ENCODE measurements at places on chromosomes 1 and 21. TPM values are rescaled to one million over a fixed set of nuclear protein-coding genes. Genes with fewer than 3 reads are reported as not detected.
A peak's percentile ranks its signal among the peaks of the same experiment; 100 is the strongest.

DNA sequence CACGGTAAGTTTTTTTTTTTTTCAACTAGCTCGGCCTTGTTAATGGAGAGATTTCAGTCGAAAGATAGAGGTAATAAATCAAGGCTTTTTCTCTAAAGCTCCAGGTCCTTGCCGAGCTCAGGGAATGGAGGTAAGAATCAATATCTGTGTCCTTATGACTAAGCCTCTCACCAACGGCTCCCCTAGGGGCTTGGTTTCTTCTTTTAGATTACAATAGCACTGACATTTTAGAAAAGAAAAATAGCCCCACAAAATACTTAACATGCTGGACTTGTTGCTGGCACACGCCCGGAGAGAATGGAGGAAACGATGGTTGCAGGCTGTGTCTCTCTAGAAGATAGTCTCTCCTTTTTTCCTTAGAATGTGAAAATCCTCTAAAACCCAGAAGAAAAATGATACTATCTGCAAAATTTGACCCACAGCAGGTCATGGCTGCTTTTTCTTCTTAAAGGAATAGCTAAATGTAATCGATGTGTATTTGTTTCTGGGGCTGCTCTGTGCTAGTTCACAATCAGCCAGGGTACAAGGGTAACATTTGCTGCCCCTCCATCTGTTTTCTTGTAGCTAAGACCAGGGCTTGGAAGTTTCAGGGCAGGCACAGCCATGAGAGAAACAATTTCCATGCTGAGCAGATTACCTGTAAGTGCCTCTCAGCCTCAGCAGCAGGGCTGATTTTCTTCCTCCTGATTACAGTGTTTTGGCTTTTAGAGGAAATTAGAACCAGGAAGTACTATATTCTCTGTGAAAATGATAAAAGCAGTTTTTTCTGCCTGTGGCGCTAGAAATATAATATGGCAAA lies 86.2 kb upstream of the GNG12 start:
- H3K27ac ChIP-seq, result no peak overlapping the region
- no peaks in the 10 kb centered on the region for H3K4me1 ChIP-seq
- no peak for DNase-seq
- no peak overlapping the region for H3K4me3 ChIP-seq

DNA sequence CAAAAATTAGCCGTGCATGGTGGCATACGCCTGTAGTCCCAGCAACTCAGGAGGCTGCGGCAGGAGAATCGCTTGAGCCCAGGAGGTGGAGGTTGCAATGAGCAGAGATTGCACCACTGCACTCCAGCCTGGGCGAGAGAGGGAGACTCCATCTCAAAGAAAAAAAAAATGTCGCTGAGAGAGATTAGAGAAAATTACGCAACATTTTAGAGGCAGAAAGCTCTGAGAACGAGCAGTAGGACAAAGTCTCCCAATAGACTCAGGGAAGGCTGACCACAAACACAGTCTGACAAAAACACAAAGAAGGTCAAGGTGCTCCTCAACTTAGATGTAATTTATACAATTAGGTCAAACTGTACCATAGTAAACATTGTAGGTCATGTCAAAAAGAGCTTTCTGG lies 367.6 kb upstream of the ZRANB2 start:
- no peaks in the 10 kb centered on the region for H3K4me1 ChIP-seq
- H3K27me3 ChIP-seq, result no peaks in the 10 kb centered on the region
- no peaks in the 10 kb centered on the region for H3K36me3 ChIP-seq
- H3K4me3 ChIP-seq, result no peak overlapping the region
- no peak for DNase-seq

- H3K27ac ChIP-seq, result no peak overlapping the region
- H3K27me3 ChIP-seq, result peaks cover 3% of the 10 kb centered on the region
- DNase-seq, result no peak
- H3K36me3 ChIP-seq, result no peaks in the 10 kb centered on the region
- no peak overlapping the region for H3K4me3 ChIP-seq
These were observed 50.1 kb downstream of the CRP start for GRCh38 chr1:159664247-159664646.

The DISC1 gene
- 18.0 TPM for total RNA-seq

GRCh38 chr1:47482786-47483185 lies 44.9 kb downstream of the FOXD2 start:
- H3K36me3 ChIP-seq, result no peaks in the 10 kb centered on the region
- H3K4me1 ChIP-seq, result no peaks in the 10 kb centered on the region
- peaks cover 5% of the 10 kb centered on the region for H3K27me3 ChIP-seq
- no peak overlapping the region for H3K27ac ChIP-seq

GRCh38 chr1:47629201-47629600 lies 191.4 kb downstream of the FOXD2 start:
- H3K36me3 ChIP-seq, result no peaks in the 10 kb centered on the region
- no peak overlapping the region for H3K27ac ChIP-seq
- DNase-seq, result no peak
- no peak overlapping the region for H3K4me3 ChIP-seq
- H3K4me1 ChIP-seq, result no peaks in the 10 kb centered on the region

- H3K27me3 ChIP-seq, result peaks cover 16% of the 10 kb centered on the region
- H3K36me3 ChIP-seq, result no peaks in the 10 kb centered on the region
- no peak overlapping the region for H3K27ac ChIP-seq
- H3K4me3 ChIP-seq, result peak overlapping the region; percentile 71
- DNase-seq, result no peak
- H3K4me1 ChIP-seq, result peaks cover 34% of the 10 kb centered on the region
These were observed 580 bp downstream of the DVL1 start for GRCh38 chr1:1348420-1349255.

- no peak overlapping the region for H3K27ac ChIP-seq
- DNase-seq, result no peak
- H3K36me3 ChIP-seq, result no peaks in the 10 kb centered on the region
- H3K4me3 ChIP-seq, result no peak overlapping the region
- no peaks in the 10 kb centered on the region for H3K4me1 ChIP-seq
These were observed 10.6 kb upstream of the GIPC2 start for GRCh38 chr1:78035121-78035520.

GRCh38 chr1:19436716-19437476 lies 48.4 kb downstream of the CAPZB start:
- no peak for DNase-seq
- peak overlapping the region; percentile 32 for H3K27ac ChIP-seq
- H3K4me1 ChIP-seq, result peaks cover 81% of the 10 kb centered on the region
- H3K27me3 ChIP-seq, result no peaks in the 10 kb centered on the region

GRCh38 chr1:240765732-240766363 lies 153.9 kb upstream of the GREM2 start:
- no peaks in the 10 kb centered on the region for H3K4me1 ChIP-seq
- H3K36me3 ChIP-seq, result no peaks in the 10 kb centered on the region
- DNase-seq, result no peak
- no peaks in the 10 kb centered on the region for H3K27me3 ChIP-seq
- H3K27ac ChIP-seq, result no peak overlapping the region
- H3K4me3 ChIP-seq, result no peak overlapping the region

- peaks cover 30% of the 10 kb centered on the region for H3K27me3 ChIP-seq
- H3K4me1 ChIP-seq, result peaks cover 36% of the 10 kb centered on the region
- peaks cover 56% of the 10 kb centered on the region for H3K36me3 ChIP-seq
These were observed 595 bp downstream of the GLUL start for GRCh38 chr1:182391028-182391361.

GRCh38 chr1:163440090-163440489 lies 118.3 kb downstream of the NUF2 start:
- no peaks in the 10 kb centered on the region for H3K36me3 ChIP-seq
- H3K4me1 ChIP-seq, result no peaks in the 10 kb centered on the region
- no peak for DNase-seq
- H3K27me3 ChIP-seq, result no peaks in the 10 kb centered on the region
- H3K27ac ChIP-seq, result no peak overlapping the region

DNA sequence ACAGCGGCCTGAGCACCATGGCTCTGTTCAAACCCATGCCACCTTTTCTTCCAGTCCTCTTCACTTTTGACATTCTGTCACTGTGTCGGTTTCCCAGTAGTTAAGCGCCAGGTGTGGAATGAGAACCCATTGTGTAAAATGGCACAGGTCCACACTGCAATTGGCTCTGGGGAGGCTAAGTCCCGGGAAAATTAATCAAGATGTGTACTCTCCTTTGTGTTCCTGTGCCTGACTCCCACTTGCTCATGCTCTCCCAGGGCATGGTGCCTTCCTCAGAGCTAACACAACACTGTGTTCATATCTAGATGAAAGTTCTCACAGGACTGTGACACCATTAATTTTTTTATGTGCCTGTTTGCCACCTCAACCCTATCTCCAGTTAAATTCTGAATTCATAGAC lies 59.0 kb upstream of the BTG3 start:
- no peaks in the 10 kb centered on the region for H3K36me3 ChIP-seq
- H3K27ac ChIP-seq, result no peak overlapping the region
- H3K4me3 ChIP-seq, result no peak overlapping the region
- H3K4me1 ChIP-seq, result no peaks in the 10 kb centered on the region
- peaks cover 2% of the 10 kb centered on the region for H3K27me3 ChIP-seq

The AQP10 gene
- not detected for total RNA-seq

The KRTAP22-1 gene
- total RNA-seq, result not detected

The KCNQ4 gene
- total RNA-seq, result 0.45 TPM

GRCh38 chr1:92817137-92817697 lies 14.6 kb upstream of the RPL5 start:
- H3K27ac ChIP-seq, result no peak overlapping the region
- no peaks in the 10 kb centered on the region for H3K4me1 ChIP-seq
- H3K4me3 ChIP-seq, result no peak overlapping the region
- no peak for DNase-seq
- peaks cover 39% of the 10 kb centered on the region for H3K27me3 ChIP-seq

Measured in activated CD4-positive, alpha-beta memory T cell treated with anti-CD3 and anti-CD28 coated beads, Interleukin-2, amount 10 ng/mL, durations not matched to agents 7 days and 5 days (primary cell).